ENCODE measurements at places on chromosomes 12 and 14.

GRCh38 chr14:35932136-35932535, 106.0 kb downstream of the BRMS1L start:
- no peak for ATAC-seq

- no peak for ATAC-seq
Measured at GRCh38 chr12:77072833-77073495, 7.6 kb upstream of the E2F7 start.

GRCh38 chr14:70845601-70846000, 36.3 kb upstream of the MAP3K9 start:
- no peak for ATAC-seq

- no peak for ATAC-seq
Measured at GRCh38 chr12:911191-911826, 38.2 kb downstream of the RAD52 start.

DNA sequence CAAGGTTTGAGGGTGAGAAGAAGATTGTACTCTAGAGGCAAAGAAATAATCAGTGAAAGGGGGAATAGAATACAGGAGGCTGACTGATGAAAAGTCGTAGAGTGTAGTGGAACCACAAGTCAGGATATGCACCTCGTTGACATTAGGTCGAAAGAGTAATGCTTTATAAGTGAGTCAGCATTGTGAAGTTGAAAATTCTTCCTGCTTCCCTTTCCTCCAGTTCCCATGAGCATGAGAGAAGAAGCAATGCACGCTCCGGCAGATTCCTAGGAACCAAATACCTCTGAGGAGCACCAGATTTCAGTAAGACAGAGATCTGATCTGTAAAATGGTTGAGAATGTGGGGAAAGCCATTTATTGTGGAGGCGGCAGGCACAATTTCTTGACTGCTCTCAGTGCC, 16.5 kb downstream of the CCER1 start:
- ATAC-seq, result no peak

GRCh38 chr12:97542666-97543280, 80.2 kb downstream of the RMST start:
- ATAC-seq, result no peak

DNA sequence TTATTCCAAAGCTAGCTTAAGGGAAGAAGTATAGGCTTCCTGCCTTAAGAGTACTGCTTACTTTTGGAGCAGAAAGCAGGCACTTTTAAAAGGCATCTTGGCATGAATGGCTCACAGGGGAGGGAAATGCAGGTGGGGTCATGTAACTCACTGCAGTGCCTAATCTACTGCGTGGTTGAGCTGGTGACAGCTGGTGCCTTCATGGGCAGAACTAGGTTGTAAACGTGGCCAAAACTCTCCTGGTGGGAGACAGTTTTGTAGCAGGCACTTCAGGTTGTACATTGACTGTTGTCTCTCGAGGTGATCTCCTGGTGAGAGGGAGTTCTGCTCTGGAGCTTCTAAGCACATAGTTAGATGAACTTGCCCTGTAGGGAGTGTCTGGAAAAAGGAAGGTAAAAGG, 962.5 kb downstream of the DIO2 start:
- ATAC-seq, result no peak

GRCh38 chr12:86261142-86261541, 5.0 kb upstream of the MGAT4C start:
- no peak for ATAC-seq

DNA sequence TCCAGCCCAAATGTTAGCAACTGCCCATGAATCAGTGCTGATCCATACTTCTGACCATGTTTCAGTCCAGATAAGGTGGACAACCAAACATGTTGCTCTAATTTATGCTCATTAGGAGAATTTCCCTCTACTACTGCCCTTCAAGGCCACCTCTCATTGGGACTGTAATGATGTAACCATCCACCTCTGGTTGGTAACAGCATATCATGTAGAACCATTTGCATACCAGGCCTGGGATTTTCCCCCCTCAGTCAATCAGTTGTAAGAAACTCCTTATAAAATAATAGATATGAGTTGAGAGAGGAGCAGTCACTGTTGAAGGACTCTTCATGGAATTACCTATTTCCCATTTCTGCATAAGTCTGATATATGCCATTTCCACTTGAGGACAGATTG, 17.8 kb upstream of the YAF2 start:
- ATAC-seq, result peak; percentile 35

DNA sequence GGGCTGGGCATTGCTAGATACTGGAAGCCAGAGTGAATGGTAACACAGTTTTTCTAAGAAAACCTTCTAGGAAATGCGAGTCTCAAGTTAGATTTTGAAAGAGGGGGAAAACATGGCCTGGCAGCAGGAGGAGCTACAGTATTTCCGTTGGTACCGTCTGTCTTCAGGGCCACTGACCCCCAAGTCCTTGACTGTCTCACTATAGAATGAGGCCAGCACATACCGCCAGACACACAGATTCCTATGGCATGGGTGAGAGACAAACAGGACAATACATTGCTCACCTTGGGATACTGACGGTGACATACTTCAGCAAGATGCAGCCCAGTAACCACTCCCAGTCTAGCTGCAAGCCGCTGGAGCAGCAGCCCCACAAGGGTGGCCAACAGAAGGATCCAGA, 21.7 kb downstream of the SLC11A2 start:
- no peak for ATAC-seq

DNA sequence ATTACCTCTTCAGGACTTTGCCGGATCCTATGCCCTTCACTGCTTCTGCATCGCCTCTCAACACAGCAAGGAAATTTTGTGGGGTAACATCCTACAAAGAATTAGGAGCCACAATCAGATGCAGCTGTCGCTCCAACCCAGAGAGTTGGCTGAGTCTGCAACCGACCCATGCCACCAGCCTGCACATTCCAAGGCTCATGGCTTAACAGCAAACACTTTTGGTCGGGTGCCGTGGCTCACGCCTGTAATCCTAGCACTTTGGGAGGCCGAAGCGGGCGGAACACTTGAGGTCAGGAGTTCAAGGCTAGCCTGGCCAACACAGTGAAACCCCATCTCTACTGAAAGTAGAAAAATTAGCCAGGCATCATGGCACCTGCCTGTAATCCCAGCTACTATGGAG, 32.3 kb downstream of the LGMN start:
- no peak for ATAC-seq

- ATAC-seq, result no peak
Measured at GRCh38 chr12:25883026-25883916, 75.2 kb upstream of the RASSF8 start.

GRCh38 chr14:75224561-75224960, 48.1 kb upstream of the TMED10 start:
- no peak for ATAC-seq

DNA sequence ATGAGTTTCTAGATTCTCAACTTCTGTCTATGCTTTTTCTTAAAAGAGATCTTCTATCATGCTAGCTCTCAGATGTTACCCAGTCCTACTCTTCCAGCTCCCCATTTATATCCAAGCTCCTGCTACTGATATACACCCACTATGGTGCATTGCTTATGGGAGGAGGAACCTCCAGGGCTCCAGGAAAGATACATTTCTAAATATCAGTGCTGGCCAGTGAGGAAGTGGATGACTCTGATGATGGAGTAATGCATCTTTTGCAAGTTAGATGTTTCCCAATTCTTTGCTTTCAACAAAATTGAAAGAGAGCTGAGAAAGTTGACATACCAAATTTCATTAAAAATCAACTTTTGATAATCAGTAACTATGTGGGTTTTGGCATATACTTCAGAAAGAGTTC, 105.7 kb upstream of the RESF1 start:
- ATAC-seq, result no peak

- ATAC-seq, result peak; percentile 82
Measured at GRCh38 chr14:93970965-93971634, 5.3 kb downstream of the ASB2 start.

GRCh38 chr12:4268329-4269181, 5.0 kb upstream of the CCND2 start:
- no peak for ATAC-seq

- no peak for ATAC-seq
Measured at GRCh38 chr12:39145175-39145999, 240.0 kb upstream of the CPNE8 start.

Data from activated CD4-positive, CD25-positive, alpha-beta regulatory T cell treated with anti-CD3 and anti-CD28 coated beads, Interleukin-2, amount 50 U/mL, for 24 hours (primary cell).